ENCODE measurements at places on chromosomes 1 and 21. TPM values are rescaled to one million over a fixed set of nuclear protein-coding genes. Genes with fewer than 3 reads are reported as not detected.
A peak's percentile ranks its signal among the peaks of the same experiment; 100 is the strongest.

DNA sequence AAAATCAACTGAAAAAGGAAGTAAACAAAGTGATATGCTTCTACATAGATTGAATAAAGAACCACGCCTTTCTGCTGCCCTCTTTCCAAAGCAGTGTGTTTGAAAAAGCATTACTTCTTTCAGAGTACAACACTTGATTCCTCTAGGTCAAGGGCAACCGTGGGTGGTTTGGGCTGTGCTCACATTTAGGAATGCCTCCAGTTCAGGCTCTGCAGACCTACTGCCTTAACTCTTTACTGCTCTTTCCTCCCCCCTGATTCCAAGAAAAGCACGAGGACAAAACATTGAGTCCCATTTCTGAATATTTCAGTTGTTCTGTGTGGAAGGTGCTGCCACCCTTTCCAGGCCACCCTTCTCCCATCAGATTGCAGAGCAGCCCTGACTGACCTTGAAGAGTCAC is 45.2 kb downstream of the ADAMTS1 start:
- no peak for DNase-seq

GRCh38 chr1:72804541-72804940 is 522.2 kb upstream of the NEGR1 start:
- no peak for DNase-seq

DNA sequence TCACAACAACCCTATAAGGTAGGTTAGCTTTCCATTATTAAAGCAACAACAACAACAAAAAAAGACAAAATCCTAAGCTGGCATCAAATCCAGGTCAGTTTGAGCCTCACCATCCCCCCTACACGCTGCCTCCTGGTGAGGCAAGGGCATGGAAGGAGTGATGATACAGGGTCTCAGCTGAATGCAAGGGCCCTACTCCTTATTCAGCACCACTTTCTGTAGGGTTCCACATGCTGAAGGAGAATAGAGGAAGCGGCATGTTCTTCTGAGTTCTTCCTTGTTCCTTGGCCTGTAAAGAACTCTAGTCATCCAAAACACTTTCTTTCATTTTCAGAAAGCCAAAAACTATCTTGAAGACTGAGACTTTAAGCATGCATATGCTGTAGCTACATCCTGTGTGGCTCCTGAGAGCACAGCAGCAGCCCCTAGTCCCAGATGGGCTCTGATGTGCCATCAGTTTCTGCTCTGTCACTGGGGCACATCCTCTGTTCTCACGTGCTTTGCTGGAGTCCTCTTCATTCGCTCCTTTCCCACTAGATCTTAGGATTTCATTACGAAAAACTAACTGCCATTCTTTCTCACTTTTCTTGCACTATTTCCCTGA is 6.2 kb downstream of the ILDR2 start:
- DNase-seq = no peak

- no peak for DNase-seq
These were observed 7.7 kb downstream of the ARHGEF2 start for GRCh38 chr1:155970531-155971167.

GRCh38 chr1:207051191-207051943 is at the start of gene YOD1:
TSS of gene YOD1 (minus strand) at chr1:207051208. CDS start at chr1:207051030, 178 bp downstream.
- DNase-seq = peak; percentile 97

- DNase-seq = no peak
These were observed 98.8 kb downstream of the NOS1AP start for GRCh38 chr1:162168261-162168660.

GRCh38 chr1:59290193-59290949 is 6.5 kb upstream of the FGGY start:
- DNase-seq = no peak

- no peak for DNase-seq
These were observed 4.7 kb downstream of the DNALI1 start for GRCh38 chr1:37561133-37562132.

DNA sequence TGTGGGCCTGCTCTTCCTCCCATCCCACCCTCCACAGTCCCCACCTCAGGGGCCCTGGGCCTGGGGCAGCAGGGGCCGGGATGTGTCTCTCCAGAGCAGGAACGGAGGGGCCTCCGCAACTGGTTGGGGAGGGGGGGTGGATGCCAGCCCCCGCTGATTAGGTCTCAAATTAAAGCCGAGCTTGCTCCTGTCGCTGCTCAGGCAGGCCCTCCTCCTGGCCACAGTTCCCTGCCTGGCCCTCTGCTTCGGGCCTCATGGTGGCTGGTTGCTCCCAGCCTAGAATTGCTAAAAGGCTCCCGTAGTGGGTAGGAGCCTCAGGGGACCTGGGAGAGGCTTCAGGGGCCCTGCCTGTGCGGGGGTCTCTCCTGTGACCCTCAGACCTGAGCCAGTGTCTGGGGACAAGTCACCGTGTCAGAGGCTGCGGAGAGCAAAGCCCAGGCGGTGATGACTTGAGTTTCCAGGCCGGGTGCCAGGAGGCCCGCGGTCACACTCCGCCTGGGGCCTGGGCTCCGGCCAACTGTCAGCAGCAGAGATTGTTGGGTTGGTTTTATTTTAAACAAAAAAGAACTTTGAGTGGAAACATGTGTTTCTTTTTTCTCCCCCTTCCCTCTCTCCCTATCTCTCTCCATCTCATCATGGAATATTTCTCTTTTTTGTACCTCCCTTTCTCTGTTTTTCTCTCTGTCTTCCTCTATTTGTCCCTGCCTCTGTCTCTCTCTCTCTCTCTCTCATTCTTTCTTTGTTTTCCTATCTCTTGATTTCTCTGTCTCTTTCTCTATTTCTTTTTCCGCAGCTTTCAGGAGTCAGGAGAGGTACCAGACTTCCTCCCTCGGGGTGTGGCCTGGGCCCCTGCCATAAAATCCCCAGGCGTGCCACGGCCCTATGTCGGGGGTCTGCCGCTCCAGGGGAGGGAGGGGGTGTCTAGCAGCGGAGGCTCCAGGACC is 20.0 kb upstream of the EPHA2 start:
- DNase-seq = no peak

- DNase-seq = no peak
These were observed 61.4 kb upstream of the CD34 start for GRCh38 chr1:207972337-207972736.

- DNase-seq = no peak
These were observed 7.3 kb downstream of the PODN start for GRCh38 chr1:53069265-53069662.

The AGT gene
- total RNA-seq = 0.07 TPM

The UBASH3A gene
- not detected for total RNA-seq

The AMPD1 gene
- not detected for total RNA-seq
